Epithelial cell of proximal tubule (primary cell): ENCODE measurements at places on chromosomes 4 and X. TPM values are rescaled to one million over a fixed set of nuclear protein-coding genes. Genes with fewer than 3 reads are reported as not detected.

Gene UCP1
- 0.43 TPM in 1 of 2 replicates, not detected in the other for total RNA-seq

Gene ZNF630
- 1.5 and 3.1 TPM in 2 replicates for total RNA-seq

Gene PORCN
- total RNA-seq: 6.6 and 18.7 TPM in 2 replicates

- no peak for DNase-seq
These were observed 78.9 kb downstream of the IL21 start for GRCh38 chr4:122541996-122542395.

DNA sequence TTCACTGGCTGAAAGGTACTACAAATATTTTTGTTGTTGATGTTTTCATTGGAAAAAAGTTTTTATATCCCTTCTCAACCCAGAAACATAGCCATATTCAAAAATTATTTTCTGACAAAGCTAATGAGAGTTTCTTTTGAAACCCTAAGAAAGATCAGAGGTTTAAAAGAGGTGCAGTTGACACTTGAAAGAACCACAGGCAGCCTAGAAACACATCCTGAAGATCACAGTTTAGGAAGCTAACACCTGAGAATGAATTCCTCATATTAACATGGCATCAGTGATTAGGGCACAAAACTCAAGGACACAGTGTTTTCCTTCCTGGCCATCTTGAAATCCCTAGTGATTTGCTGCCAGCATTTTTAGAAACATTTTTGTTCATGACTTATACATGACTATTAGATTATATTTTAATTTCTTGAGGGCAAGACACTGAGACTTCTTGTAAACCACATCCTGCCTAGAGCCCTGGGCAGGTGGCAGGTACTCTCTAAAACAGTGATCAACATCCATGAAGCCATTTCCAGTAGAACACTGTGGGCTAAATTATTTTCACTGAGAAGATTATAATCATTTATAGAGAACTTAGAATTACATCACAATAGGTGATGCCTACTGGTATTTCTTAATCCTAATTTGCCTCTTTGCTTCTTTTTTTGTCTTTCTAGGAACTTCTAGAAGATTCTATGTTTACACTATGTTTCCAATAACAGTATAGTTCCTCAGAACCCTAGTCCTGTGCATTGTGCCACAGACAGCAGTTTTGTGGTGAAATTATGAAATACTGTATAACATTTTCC, 80.0 kb downstream of the ARSJ start:
- no peak for DNase-seq

- no peak for DNase-seq
These were observed 103.2 kb upstream of the FAM9B start for GRCh38 chrX:9137152-9137551.
